ENCODE measurements at places on chromosomes 11 and 22. TPM values are rescaled to one million over a fixed set of nuclear protein-coding genes. Genes with fewer than 3 reads are reported as not detected.

PDHX gene
- 37.0 TPM for total RNA-seq

SLC22A6 gene
- total RNA-seq = not detected

BTBD10 gene
- 34.9 TPM for total RNA-seq

SHISA8 gene
- 0.40 TPM for total RNA-seq

DNA sequence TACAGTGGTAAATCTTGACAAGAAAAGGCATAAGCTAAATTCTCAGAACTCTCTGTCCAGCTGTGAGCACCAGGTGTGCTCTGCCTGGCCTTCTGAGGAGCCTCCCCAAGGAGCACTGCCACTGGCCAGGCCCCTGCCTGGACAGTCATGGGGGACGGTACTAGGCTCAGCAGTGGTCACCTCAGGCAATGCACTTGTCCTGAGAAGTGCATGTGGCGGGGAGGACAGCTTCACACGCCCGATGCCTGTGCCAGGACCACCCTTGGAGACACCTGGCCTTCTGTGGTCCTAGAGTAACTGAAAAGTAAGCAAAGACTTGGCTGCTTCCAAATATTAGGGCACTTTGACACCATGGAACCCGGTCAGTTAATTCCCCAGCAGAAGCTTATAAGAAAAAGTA, 28.6 kb upstream of the SCGB1A1 start:
- peak; percentile 34 for DNase-seq

- no peak for DNase-seq
These were observed 13.0 kb downstream of the NCF4 start for GRCh38 chr22:36873614-36874308.

- no peak for DNase-seq
These were observed 364.3 kb downstream of the SHANK2 start for GRCh38 chr11:70888061-70888460.

DNA sequence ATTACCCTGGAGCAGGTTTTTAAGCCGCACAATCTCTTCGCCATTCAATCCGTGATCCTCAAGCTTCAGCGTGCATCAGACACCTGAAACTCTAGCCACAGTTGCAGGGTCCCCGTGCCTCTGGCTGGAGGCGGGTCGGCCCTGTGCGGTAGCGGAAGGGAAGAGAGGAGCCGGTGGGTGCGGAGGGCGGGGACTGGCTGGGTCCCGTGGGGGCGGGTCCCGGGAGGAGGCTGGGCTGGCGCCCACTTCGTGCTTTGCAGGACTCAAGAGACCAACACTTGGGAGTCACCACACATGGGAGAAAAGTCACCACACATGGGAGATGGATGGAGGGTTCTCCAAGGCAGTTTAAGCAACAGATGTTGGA, 772 bp downstream of the C22orf15 start:
- peak; percentile 68 for DNase-seq

DNA sequence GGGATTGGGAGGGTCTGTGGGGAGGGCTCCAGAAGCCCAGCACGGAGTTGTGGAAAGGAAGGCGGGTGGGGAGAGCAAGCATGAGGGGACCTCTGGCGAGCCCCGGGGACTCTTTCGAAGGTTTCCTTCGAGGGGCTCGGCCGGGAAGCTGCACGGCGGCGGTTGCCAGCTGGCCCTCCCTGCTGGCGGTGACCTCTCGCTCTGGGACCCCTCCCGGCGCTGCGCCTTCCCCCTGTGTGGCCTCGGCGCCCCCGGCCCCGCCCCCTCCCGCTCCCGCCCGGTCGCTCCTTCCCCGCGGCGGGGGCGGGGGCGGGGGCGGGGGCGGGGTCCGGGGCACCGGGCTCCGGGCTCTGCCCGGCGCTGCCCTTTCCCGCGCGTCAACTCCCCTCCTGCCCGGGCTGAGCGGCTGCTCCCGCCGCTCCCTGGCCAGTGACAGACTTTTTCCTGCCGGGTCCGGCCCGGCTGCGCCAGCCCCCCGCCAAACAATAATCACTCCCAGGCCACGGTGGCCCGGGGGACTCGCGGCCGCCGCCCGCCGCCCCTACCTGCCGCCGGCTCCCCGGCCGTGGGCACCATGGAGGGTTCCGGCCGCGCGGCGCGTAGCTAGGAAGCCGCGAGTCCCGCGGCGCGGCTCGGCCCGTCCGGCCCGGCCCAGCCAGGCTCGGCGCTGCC, 941 bp downstream of the CLCF1 start:
- no peak for DNase-seq

OR51E1 gene
- total RNA-seq = 1.4 TPM

TECTA gene
- total RNA-seq = 0.76 TPM

GRCh38 chr11:86294026-86294425, 8.0 kb upstream of the HIKESHI start:
- DNase-seq = no peak

DNA sequence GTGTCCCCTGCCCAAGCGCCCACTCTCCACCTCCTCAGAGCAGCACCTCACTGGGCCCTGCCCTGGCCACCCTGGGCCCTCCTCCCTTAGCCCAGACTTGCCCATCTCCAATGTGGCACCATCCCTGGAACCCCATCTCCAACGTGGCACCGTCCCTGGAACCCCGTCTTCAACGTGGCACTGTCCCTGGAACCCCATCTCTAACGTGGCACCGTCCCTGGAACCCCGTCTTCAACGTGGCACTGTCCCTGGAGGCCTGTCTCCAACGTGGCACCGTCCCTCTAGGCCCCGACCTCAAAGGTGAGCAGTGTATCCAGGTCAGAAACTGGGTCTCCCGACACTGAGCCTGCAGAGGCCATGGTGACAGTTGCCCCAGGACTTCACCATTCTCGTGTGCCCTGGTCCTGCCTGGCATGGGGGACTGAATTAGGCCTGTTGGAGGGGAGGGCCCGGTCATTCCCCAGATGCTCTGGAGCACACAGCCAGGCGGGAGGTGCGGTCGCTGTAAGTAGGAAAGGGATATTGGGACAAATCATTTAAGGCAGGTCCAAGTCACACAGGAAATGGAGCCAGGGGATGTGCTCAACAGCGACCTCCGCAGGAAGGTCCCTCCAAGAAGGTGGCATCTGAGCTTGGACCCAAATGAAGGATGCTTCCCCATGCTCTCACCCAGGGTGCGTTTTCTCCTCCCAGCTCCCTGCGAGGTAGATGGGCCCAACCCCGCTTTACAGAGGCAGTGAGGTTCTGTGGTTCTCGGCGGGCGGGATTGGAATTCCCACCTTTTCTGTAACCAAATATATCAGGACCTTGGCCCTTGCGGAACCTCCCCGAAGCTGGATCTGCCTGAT, 2.4 kb upstream of the CTSD start:
- DNase-seq = peak; percentile 61

DNA sequence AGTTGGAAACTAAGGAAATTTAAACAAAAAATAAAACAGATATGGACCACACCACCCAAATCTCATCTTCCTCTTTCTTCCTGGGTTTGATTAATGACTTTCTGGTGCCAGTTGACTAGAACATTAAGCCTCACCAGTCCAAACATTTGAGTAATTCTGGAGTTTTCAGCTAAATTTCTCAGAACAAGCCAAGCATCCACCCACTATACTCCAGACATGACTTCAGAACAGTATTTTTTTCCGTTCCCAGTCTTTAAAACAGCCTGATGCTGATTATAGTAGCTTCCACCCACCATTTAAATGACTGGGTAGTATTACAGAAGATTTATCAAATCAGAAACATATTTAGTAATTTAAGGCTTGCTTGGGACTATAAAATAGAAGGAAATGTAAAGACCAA, 230.9 kb upstream of the UBASH3B start:
- DNase-seq = no peak

- no peak for DNase-seq
These were observed 276.8 kb upstream of the SESN3 start for GRCh38 chr11:95507794-95508193.

- no peak for DNase-seq
These were observed 118.4 kb downstream of the RBFOX2 start for GRCh38 chr22:35910003-35910769.

- DNase-seq = no peak
These were observed 21.3 kb downstream of the TRIM44 start for GRCh38 chr11:35683728-35684339.

GRCh38 chr11:58574881-58575280, 775 bp downstream of the LPXN start:
- no peak for DNase-seq

GRCh38 chr11:65185171-65185570, 3.4 kb downstream of the CAPN1 start:
- peak; percentile 26 for DNase-seq

GRCh38 chr11:107722662-107723061, 10.8 kb upstream of the SLN start:
- no peak for DNase-seq

GRCh38 chr22:39214383-39215069, 30.3 kb downstream of the PDGFB start:
- peak; percentile 28 for DNase-seq

MAPK8IP2 gene
- total RNA-seq = 2.4 TPM

DNA sequence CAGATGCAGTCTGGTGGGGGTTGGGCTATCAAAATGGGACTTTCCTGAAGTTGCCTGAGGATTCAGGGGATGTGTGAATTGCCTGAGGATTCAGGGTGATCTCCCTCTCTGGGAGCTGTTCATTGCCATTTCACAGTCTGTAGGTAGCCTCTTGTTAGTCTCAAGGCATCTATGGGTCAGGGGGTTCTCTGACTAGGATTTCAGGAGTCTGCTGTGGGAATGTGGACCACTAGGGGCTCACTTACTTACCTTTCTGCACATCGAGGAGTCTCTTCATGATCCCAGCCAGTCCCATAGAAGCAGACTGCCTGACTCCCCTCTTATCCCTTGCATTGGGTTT, 54.0 kb downstream of the KCNQ1OT1 start:
- DNase-seq = no peak

GRCh38 chr11:118607401-118608359, at the start of gene PHLDB1:
TSS of gene PHLDB1 (plus strand) at chr11:118607615. CDS start at chr11:118613837, 6,222 bp downstream.
- DNase-seq = peak; percentile 82

DNA sequence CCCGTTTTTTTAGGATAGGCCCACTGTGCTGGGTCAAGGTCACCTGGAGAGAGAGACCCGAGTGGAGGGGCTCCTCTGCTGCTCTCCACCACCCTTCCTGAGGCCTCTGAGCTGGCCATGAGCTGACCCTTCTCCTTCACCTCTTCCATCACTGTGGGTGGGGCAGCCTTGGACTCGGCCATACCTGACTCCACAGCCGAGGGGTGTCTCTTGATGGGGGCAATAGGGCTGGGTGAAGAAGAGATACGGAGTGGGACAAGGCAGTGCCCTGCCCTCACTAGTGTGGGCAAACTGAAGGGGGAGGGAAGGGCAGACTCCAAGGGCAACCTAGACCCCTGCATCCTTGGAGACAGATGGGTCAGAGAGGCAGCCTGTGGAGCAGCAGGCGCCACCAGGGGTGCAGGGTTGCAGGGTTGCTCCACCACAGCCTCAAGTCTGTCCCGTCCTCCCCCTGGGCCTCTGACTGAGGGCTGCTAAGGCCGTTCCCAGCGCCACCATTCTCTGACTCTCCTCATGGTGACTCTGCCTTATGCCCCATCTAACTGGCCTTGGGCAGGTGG, 20.1 kb upstream of the NECTIN1 start:
- no peak for DNase-seq

CCS gene
- 48.8 TPM for total RNA-seq

TMEM191B gene
- total RNA-seq = 0.80 TPM

DNA sequence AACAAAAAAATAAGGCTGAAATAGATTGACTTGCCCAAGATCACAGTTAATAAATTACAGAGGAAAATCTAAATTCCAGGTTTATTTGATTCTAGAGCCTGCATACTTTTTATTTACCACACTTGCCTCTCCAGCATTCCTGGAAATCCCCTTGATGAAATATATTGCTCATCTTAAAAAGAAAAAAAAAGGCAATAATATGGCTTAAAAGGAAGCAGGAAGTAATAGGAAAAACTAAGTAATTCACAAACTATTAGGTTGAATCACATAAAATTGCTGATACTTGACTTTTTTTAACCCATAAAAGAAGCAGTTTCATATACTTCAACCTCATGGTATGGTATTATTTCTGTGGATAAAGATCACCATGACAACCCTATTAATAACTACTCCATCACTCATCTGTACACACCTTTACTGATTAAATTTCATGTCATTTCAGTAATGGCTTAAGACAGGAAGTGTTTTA, 52.9 kb downstream of the COPB1 start:
- DNase-seq = no peak

GRCh38 chr11:73168925-73169579, 26.9 kb upstream of the FCHSD2 start:
- DNase-seq = no peak

- no peak for DNase-seq
These were observed 591 bp upstream of the DNAJC4 start for GRCh38 chr11:64229744-64230170.

MTFP1 gene
- total RNA-seq = 3.6 TPM

DENND6B gene
- total RNA-seq = 14.0 TPM

DNA sequence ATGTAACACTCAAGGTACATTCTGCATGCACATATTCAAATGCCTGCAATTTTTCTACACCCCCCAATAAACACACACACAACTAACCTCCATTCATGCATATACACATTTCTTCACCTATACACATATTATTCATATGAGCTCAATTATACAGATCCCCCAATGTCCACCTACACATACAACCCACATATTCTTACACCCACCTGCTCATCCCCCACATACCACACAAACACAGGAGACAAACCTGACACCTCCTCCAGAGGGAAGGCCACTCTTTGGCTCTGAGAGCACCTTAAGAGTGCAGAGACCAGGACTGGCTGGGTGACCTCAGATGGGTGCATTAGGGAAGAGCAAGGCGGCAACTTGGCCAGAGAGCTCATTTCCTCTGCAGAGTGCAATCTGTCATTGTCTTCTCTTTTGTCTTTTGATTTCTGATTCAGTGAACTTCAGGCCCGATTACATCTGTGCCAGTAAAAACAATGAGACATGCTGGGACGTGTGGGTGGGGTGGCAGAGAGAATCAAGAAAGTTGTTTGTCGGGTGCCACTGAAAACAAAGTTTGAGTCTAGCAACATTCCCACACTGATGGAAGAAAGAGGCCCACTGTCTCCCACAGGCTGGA, 208.4 kb downstream of the NXPE2 start:
- DNase-seq = no peak

DNA sequence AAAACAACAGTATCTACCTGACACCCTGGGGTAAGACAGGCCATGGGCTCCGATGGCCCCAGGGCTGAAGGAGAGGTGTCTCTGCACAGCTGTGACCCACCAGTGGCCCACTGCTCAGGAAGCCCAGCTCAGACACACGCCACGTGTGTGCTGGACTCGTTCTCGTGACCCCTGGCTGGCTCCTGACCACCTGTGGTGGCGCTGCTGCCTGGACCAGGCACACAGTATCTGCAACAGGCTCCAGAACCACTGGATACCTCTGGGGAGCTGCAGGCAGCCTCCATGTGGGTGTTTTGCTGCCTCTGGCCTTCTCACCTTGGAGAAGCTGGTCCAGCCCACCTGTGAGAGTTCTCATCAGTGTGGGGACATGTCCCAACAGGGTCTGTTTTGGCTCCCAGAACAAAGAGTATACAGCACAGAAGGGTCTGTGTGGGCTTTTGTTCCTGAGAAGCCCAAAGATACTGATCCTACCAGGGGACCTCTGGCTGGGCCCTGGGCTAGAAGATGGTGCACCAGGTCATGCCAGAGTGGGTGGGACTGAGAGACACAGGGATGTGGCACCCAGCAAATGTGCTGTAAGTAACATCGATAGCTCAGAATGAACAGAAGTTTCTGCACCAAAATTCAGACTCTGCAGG, 21.7 kb upstream of the SERPIND1 start:
- DNase-seq = no peak

- DNase-seq = no peak
These were observed 22.7 kb downstream of the OOSP3 start for GRCh38 chr11:59901306-59901705.
